HEK293T (cell line): ENCODE measurements at places on chromosomes 1 and 21.

- DNase-seq, result no peak
These were observed 65.7 kb downstream of the NPHS2 start for GRCh38 chr1:179510038-179510437.

DNA sequence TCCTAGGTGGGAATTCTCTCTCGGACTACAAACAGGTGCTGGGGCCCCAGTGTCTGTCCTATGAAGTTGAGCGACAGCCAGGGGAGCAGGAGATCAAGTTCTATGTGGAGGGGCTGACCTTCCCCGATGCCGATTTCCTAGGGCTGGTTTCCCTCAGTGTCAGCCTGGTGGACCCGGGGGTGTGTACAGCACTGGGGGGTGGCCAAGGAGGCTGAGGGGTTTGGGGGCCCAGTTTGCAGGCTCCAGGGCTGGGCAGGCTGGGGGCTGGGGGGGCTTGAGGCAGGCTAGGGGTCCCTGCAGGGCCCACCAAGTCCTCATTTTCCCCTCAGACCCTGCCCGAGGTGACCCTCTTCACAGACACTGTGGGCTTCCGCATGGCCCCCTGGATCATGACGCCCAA lies 20.3 kb upstream of the PADI3 start:
- DNase-seq, result no peak

- no peak for DNase-seq
These were observed 12.5 kb downstream of the OVAAL start for GRCh38 chr1:180571060-180571831.

GRCh38 chr1:101781201-101781831 lies 215.4 kb downstream of the OLFM3 start:
- DNase-seq, result no peak
